ENCODE measurements at places on chromosomes 1 and 21.

DNA sequence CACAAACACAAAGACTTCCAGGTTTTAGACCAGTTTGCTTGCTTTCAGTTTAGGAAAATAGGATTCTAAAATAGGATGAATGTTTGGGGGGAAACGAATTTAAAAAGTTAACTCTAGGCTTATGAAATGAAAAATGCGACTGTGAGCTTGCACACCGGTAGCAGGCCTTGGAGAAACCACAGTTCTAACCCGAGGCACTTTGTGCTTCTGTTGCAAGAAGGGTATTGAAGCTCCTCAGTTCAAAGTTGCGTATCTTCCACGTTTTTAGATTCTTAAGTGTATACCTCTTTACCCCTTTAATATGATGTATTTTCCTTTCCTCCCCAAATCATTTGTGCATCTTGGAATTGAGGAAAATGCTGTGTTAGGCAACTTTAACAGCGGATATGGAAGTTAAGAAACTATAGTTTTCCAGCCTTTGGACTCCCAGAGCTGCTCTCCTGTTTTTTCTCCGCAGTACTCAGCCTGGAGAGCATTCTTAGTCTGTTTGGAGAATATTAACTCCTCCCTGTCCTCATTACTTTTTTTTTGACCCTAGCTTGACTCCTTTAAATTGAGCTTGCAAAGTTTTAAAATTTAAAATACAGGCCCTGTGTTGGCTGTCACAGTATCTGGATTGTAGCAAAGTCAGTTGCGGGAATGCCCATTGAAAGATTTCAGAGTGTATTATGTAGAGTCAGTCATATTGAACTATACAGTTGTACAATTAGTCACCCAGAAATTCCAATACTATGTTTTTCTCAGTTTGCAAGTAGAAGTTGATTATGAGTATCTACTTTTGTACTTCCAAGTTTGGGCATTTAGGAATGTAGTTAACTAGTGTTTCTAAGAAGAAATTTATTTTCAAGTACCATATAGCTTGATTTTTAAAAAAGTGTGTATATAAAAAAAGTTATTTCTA, 2.6 kb downstream of the MRPS6 start:
- DNase-seq, result no peak

DNA sequence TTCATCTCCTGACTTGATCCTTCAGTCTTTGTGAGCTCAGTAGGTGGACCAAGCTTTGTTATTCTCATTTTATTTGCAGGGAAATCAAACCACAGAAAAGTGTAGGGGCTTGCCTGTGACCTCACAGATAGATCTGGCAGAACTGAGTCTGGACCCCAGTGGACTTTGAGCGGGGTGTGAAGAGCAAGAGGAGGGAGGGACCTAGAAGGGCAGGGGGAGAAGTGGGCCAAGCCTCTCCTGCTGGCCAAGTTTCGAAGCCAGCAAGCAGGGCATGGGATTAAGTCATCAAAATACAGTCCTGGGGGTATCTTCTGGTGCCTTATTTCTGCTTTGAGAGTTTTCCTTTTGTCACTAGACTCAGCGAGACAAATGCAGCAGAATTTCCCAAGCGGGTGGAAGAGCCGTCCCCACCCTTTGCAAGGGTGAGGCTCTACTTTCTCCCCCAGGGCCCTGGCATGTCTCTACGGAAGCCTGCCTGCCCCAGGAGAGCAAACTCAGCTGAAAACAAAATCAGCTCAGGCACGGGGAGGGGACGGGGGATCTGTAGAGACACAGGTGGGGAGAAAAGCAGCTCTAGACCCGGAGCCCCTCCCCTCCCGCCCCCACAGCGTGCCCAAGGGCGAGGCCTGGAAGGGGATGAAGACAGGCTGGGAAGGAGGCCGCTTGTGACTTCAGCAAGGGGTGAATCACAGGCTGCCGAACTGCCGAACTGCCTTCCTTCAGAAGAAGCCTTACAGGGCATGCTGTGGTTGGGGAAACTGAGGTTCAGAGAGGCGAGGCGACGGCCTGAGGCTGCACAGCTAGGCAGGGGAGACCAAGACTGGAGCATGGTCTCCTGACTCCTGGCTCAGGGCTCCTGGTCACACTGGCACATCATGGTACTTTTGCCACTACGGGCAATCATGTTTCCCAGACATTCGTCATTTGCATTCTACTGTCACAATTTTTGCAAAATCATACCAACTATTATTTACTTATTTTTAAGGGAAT, 19.2 kb downstream of the PKP1 start:
- DNase-seq, result peak; percentile 77

- no peak for DNase-seq
These were observed 51.8 kb upstream of the GFI1 start for GRCh38 chr1:92538413-92539061.

DNA sequence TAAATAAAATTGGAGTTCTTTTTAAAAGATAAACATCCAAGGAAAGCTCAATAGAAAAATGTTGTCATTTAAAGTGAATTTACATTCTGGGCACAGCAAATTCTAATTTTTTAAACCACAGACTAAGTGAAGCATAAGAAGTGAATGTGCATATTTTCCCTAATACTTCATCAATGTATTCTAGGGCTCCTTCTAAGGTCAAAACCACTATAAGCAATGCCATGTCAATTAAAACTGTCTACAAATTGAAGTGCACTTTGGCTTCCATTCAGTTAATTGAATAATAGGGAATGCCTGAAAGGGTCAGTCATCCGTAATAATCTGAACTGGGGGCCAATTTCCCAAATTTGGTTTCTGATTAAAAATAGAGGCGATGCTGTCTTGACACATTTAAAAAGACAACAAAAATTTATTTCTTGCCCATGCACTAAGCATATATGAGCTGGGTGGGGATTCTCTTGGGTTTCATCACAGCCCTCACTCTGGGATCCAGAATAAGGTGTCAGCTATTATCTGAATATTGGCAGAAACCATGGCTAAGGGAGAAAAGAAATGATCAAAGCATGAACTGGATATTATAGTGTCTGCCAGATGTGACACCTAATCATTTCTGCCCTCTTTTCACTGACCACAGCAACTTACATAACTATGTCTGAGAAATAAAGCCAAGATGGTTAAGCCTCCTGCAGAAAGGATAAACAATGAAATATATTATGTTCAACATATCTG, 660.6 kb upstream of the B3GALT2 start:
- no peak for DNase-seq

GRCh38 chr1:247551721-247552120, 2.8 kb downstream of the GCSAML start:
- DNase-seq, result peak; percentile 79

DNA sequence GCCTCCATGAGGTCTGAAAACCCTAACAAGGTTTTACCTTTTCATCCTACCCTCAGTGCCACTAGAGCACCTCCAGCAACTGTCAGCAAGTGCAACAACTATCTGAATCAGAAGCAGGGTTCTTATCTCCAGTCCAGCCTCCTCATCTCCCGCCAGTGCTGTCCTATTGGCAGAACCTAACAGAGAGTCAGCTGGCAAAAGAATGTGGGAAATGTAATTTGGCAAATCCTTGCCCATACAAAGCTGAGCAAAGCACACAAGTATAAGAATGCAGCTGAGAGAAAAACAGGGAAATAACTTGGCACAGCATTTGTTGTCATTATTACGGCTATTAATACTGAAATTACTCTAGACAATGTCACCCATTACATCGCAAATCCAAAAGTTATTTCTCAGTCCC, 124.2 kb downstream of the ATP6V1G3 start:
- no peak for DNase-seq

DNA sequence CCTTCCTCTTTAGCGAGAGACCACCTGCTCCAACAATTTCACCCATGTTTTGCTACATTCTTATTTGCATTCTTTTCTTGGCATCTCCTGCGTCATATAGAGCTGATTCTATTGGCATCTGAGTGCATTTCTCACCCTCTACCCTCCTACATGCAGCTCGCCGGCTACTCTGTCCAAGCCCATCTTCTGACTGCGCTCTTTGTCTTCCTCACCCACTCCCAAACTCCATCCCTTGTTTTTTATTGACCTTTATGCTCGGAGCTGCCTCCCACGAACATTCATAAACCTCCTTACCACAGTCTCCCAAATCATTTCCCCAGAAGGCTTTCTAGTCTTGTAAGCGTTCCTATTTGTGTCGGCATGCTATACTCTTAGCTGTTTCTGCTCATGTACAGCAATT, 33.6 kb upstream of the FMN2 start:
- DNase-seq, result no peak

DNA sequence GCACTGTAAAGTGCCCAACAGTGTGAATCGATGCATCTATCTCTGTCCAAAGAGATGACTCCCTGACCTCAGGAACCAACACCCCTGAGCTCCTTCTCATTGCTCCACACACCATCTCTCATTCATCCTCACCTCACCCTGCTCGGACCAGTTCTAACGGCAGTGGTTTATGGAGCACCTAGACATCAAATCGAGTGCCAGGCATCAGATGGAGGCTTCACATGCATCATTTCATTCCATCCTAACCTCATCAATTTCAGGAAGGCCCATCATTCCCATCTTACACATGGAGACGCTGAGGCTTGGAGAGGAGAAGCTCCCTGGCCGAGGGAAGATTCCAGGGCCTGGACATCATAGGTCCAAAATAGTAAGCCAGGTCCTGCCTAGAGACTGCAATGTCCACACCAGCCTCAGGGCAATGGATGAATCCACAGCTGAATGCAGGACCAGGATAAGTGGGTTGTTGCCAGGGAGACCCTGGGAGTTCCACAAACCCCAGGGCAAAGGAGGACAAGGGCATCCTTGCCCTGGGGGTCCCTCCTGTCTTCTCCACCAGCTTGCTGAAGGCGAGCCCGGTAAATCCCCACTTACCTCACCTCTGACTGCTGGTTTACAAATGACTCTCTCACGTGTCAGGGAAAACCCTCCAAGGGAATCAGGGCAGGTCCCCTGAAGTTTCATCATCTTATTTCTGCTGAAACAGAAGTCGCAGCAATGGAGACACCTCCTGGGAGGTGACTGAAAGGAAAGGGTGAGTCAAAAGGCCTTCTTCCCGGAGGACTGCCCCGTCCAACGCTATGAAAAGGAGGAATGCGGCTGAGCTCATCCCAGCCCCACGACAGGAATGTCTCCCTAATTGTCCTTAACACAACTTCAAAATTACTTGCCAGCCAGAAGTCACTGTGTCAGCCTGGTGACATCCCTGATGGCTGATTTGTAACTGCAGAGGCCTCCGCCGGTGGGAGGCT, 9.0 kb upstream of the IFFO2 start:
- DNase-seq, result peak; percentile 98

DNA sequence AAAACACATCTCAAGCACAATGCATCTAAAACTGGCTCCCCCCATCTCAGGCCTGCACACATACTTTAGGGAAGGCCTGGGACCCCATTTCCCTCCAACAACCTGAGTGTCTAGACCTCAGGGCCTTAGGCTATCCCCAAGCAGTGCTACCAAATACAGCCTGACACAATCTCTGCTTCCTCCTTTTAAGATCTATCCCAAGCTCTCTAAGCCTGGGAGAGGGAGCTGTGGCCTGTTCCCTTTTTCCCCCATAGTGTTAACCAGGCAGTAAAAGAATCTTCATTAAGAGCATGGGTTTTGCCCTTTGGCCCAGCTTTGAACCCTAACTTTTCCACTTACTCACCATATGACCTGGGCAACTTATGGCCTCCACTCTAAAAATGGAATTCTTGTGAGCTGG, 10.8 kb upstream of the COL8A2 start:
- no peak for DNase-seq

GRCh38 chr1:203593143-203593542, 33.5 kb upstream of the ATP2B4 start:
- DNase-seq, result no peak

GRCh38 chr1:234586892-234587485, 23.0 kb downstream of the IRF2BP2 start:
- no peak for DNase-seq

DNA sequence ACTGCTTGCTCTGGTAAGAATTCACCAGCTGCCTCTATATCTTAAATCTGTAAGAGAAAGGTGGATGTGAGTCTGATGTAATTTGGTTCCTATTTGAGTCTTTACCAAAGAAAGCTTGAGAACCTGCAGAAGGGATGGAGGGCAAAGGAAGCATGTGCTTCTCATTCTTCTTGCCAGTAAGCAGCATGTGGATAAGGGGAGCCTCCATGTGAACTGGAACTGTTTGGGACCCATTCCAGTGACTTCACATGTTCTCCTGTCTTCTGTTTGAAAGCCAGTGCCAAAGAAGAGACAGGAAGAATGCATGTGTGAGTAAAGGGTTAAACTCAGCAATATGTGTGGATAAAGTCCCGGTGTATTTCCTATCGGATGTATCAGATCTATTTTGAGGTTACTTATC, 119.6 kb upstream of the ADGRL2 start:
- no peak for DNase-seq

DNA sequence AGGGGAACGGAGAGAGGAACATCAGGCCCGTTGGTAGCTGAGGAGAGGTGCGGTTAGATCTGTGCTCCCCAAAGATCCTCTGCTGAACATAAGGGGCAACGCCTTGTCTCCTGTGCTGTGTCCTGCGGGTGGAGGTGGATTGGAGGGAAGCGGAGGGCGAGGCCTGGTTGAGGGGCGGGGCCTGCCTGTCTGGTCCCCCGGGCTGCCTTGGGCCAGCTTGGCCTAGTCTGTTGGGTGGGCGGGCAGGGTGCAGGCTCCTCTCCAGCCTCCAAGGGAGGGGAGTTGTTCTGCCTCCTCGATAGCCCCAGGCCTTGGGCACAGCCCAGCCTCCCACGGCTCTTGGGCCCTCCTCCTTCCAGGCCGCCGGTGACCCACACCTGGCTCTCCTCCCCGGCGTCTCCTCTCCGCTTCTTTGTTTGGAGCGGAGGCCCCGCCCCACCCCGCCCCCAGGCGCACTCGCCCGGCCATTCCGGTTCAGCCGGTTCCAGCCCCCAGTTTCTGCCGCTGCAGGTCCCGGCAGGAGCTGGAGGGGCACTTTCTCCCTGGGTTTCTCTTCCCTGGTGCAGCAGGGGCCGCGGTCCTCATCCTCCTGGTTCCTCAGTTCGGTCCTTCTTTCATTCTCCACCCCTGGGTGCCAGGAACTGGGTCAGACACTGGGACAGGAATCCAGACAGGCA, 19.4 kb downstream of the PTPRF start:
- peak; percentile 100 for DNase-seq

- peak; percentile 83 for DNase-seq
These were observed 93.7 kb upstream of the ETS2 start for GRCh38 chr21:38712071-38712470.

- peak; percentile 74 for DNase-seq
These were observed 4.1 kb upstream of the AGTRAP start for GRCh38 chr1:11731691-11732283.

GRCh38 chr1:175262621-175263020, 70.0 kb upstream of the KIAA0040 start:
- no peak for DNase-seq

DNA sequence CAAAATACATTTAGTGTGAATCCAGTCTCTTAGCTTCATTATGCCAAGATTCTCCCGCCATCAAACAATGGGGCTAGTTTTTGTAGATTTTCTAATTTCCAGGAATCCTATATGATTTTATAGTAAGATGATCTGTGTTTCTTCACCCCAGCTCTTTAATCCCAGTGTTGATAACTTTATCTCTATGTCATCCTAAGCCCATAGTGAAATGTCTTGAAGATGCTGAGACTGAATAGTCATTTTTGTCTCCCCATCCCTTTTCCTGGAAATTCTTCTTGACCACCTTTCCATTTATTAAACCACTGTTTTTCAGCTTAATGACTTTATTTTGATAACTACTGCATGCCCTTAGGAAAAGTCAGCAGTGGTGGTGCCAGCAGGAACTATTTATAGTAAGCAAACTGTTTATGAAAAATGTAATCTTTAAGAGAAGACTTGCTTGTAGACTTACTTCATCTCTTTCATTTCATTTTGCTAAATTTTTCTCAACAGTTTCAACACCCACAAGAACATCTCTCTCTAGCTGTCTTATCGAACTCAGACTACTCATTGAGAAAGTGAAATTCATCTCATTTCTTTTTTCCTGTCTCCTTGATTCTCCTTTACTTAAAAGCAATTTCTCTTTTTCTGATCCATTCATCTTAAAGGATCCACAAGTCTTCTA, 116.6 kb downstream of the NTMT2 start:
- DNase-seq, result no peak

GRCh38 chr1:205481218-205481617, 23.3 kb upstream of the CDK18 start:
- DNase-seq, result no peak
